Hindlimb muscle (tissue), 1 donor: ENCODE measurements at places on chromosomes 11 and 22.

- DNase-seq: no peak
These were observed 61.2 kb downstream of the CECR2 start for GRCh38 chr22:17430412-17430811.

DNA sequence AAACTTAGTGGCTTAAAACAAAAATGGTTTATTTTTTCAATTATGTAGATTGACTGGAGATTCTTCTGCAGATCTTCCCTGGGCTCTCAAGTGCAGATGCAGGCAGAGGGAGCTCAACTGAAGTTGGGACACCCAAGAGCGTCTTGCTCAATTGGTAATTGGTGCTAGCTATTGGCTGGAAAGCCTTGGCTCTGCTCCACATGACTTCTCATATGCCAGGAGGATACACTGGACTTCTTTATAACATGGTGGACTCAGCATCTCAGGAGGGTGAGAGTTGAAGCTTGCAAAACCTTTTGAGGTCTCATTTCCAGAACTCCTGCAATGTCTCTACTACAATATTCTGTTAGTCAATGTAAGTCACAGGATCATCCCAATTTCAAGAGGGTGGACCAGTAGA lies 42.2 kb upstream of the PRSS23 start:
- DNase-seq: no peak

- DNase-seq: no peak
These were observed 47.1 kb downstream of the LARGE1 start for GRCh38 chr22:33873186-33873585.

DNA sequence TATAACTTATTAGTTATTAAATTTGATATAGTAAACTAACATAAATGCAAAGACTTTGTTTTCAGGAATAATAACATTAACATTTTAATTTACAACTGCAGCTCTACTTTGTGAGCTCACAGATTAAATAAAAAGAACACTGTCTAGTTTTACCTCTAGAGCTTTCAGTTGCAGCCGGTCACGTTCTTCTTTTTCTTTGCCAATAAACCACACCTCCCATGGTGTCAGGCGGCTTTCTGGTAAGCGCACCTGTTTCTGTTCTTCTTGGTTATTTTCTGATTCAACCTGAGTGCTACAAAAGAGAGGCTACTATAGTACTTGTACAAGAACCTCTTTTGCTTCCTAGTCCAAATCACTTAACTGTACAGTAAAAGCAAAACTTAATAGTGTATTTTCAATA lies 5.8 kb downstream of the CCDC34 start:
- no peak for DNase-seq

DNA sequence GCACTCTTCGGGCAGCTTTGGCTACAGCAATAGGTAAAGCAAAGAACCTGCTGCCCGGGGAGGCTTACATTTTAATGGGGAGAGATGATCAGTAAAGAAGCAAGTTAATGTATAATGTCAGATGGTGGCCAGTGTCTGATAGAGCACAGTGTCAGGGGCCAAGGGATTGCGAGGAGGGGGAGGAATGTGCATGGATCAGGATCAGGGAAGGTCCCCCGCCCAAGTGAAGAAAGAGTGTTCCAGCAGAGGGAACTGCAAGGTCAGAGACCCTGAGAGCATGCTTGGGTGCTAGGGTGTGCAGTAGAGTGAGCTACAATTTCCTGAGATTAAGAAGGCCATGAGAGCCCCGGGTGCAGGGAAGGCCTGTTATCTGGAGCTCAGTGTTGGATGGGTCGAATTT lies 39.7 kb downstream of the TIMP3 start:
- no peak for DNase-seq

- no peak for DNase-seq
These were observed 85.9 kb upstream of the SNX19 start for GRCh38 chr11:131002145-131002544.

DNA sequence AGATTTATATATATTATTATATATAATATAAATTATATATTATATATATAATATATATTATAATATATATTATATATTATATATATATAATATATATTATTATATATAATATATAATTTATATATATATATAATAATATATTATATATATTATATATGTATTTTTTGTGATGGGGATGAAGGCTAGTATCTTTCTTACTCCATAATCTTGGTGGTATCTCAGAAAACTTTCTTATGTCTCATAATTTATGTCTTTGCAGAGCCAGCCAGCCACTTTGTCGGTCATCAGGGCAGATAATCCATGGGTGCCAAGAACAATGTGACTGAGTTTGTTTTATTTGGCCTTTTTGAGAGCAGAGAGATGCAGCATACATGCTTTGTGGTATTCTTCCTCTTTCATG lies at the start of gene OR4S1:
TSS of gene OR4S1 (plus strand) at position 301 of the 400 bp plus-strand sequence. CDS start at position 301, 0 bp downstream.
- no peak for DNase-seq

DNA sequence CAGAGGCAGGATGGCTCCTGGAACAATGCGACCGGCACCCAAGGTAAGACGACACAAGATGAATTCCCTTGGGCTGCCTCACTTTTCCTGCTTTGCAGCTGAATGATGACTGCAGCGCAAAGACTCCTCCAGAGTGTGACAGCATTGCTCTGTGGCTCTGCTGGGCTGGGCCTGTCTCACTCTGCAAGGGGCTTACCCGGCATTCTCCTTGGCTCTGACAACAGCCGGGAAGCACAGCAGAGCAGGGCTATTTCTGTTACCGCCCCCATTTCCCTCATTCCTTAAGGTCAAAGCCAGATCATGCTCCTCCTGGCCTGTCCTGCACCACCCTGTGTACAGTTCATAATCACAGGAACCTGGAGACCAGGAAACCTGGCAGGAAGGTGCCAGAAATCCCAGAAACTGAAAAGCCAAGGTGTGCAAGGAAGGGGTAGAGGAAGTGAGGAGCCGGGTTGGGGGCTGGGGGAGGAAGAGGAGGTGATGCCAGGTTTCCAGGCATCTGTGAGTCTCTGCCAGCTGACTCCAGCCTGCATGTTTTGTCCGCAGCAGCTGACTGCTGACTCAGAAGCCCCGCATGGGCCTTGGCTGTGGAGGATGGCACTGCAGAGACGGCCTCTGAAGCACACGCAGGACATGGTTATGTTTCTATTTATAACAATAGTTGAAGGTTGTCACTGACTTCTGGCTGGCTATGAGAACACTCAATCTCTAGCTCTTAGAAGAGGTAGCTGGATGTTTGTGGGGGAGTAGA lies 113.6 kb downstream of the MICAL3 start:
- DNase-seq: peak; percentile 76

- no peak for DNase-seq
These were observed 17.4 kb downstream of the CABIN1 start for GRCh38 chr22:24028533-24028932.

DNA sequence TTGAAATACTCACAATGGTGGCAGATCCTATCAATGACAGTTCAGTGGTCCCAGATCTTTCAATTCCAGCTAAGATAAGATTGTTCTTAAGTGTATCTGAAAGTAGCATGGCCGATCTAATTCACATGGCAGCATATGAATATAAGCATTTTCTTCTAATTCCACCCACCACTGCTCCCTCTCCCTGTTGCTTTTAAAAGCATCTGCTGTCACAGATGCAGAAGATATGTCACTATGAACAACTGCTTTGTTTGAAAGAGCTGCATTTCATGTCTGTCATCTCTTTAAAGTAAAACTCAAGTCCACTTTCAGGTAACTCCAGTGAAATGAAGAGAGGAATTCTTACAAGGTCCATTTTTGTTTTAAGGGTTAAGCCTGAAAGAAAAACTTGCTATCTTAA lies 1044.0 kb downstream of the DLG2 start:
- DNase-seq: no peak

- peak; percentile 75 for DNase-seq
These were observed 32.0 kb downstream of the TMEM184B start for GRCh38 chr22:38240734-38241252.

GRCh38 chr11:134372961-134373360 lies 39.1 kb downstream of the B3GAT1 start:
- DNase-seq: no peak

GRCh38 chr11:116695657-116696254 lies 77.0 kb downstream of the BUD13 start:
- no peak for DNase-seq

- no peak for DNase-seq
These were observed 454.1 kb upstream of the CADM1 start for GRCh38 chr11:115958089-115959000.

DNA sequence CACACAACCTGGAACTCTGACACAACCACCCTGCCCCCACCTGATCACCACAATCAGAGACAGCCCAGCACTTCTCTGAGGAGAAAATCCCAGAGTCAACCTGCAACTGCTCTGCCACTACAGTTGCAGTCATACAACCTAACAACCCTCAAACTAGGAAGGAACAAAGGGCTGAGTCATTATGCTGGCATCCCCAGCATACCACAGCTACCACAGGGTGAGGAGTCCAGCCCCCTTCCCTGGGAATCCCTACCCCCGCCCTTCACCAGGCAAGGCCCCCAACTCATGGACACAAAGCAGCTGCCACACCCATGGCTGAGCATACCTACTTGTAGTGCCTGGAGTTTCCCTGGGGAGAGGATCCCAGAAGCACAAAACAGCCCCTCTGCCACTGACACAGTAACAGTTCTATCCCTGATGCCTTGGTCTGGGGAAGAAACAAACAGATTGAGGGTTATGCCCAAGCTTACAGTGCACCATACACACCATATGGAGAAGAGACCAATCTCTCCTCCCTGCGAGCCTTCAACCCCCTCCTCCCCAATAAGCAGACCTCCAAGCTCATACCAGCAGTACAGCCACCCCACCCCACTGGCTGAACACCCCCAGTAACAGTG lies 68.5 kb upstream of the C11orf58 start:
- no peak for DNase-seq
